CD4-positive, alpha-beta T cell treated with Interleukin-6 at 100 ng/mL for 8 hours (primary cell): ENCODE measurements at places on chromosomes 6 and 20.

GRCh38 chr6:42689371-42689770 lies 33.0 kb downstream of the PRPH2 start:
- no peak for DNase-seq

- no peak for DNase-seq
Observed at GRCh38 chr6:101605874-101606273, 212.4 kb downstream of the GRIK2 start.

DNA sequence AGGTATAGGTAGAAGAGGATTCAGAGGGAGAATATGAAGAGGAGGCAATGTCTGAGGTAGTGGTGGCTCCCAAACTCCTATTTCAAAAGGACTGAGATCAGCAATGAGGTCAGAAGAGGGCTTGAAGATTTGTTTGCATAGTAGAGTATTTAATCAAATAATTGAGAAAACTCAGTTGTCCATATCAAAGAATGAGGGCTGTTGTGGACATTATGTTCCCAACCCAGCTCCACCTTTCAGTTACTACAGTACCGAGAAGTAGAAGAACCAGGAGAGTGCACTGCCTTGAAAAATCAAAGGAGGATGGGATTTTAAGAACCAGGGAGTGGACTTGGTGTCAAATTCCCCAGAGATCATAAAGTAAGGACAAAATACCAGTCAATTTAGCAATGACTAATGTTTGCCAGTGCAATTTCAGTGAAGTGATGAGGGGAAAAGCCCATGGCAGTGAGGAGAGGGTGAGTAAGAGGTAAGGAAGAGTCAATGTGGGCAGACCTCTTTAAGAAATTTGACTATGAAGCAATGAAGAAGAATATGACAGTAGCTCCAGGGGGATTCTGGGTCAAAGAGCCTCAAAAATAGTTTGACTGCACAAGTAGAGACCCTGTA lies 382.4 kb downstream of the PKHD1 start:
- no peak for DNase-seq

DNA sequence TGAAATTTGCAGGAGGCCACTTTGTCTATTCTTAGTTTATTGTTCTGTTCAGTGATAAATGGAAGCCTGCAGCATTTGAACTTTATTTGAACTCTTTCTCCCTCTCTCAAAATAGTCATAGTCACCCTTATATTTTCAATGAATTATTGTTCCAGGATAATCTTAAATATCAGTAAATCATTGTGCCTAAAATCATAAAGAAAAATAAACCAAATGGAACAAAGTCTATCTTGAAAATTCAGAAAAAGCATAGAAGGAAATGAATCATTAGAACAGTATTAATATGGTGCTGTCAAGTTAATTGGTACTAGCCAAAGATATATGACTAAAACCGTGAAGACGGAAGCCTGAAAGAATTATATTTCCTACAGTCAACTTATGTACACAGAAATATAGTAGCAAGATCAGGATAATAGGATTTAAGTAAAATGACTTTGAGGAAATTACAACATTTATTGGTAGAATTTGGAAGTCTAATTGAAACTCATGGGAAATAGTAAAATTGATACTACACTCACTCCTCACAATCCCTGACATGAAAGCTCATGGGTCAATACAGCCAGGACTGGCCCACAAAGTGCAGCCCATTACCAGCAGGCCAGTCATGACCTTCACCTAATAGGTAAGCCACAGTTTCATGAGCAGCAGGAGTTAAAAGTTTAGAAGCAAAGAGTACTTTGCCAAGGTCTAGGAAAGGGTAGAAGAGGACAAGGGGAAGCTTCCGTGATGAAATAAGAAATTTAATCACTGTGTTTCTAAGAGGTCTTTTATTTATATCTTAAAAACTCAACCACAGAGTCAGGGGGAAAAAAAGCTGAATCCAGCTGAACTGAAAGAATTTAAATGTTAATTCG lies 119.9 kb upstream of the ENPP5 start:
- DNase-seq = no peak

GRCh38 chr20:9483131-9483530 lies 31.3 kb upstream of the LAMP5 start:
- DNase-seq = no peak

- no peak for DNase-seq
Observed at GRCh38 chr6:167295495-167296292, 4.6 kb downstream of the UNC93A start.

- DNase-seq = no peak
Observed at GRCh38 chr6:137307163-137307854, 88.1 kb upstream of the IFNGR1 start.

GRCh38 chr6:49541210-49541724 lies 9.2 kb upstream of the C6orf141 start:
- no peak for DNase-seq

DNA sequence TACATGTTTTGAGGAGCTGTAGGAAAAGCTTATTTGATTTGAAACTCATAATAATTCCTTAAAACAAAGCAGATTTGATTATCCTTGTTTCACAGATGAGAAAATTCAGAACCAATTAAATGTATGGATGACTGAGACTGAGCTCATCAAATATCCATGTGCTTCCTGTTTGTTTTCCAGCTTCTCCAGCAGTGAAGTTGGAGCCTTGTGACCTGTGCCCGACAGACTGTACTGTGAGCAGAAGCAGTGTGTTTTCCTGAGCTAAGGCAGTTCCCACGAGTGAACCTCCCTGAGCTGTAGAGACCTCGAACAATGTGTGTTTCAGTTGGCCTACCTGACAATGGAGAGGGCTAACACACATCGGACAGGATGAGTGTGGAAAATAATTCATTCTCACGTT lies 599.5 kb upstream of the NRSN1 start:
- DNase-seq = no peak

- DNase-seq = no peak
Observed at GRCh38 chr20:6940048-6940447, 172.6 kb downstream of the BMP2 start.

DNA sequence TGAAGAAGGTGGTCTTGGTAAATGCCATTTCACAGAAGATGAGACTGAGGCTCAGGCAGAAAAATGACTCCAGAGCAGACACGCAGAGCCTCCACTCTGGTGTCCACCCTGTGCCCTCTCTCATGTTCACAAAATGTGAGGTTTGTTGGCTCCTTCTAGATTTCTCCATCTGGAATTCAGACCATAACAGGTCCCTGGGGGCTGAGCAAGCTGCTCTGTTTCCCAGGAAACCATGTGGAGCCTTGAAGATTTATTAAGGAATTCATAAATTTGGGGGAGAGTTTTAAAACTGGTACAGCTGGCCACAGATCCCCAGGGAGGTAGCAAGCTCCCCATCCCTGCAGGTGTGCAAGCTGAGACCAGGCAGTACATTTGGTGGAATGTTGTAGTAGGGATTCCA lies 38.8 kb upstream of the SIRPA start:
- DNase-seq = no peak

DNA sequence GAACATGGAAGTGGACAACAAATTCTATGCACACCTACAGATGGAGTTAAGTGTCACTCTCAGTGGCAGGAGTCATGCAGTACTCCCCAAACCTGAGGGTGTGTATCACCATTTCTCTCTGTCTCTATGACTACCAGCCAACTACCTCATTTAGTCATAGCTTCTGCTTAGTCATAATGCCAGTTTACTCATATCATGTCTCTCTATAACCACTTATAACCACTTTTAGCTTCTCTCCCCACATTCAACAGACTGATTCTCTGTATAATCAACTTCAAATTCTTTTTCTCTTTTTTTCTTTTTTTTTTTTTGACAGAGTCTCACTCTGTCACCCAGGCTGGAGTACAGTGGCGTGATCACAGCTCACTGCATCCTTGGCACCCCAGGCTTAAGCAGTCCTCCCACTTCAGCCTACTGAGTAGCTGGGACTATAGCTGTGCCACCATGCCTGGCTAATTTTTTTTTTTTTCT lies 13.8 kb upstream of the GTF3C6 start:
- peak; percentile 29 for DNase-seq

DNA sequence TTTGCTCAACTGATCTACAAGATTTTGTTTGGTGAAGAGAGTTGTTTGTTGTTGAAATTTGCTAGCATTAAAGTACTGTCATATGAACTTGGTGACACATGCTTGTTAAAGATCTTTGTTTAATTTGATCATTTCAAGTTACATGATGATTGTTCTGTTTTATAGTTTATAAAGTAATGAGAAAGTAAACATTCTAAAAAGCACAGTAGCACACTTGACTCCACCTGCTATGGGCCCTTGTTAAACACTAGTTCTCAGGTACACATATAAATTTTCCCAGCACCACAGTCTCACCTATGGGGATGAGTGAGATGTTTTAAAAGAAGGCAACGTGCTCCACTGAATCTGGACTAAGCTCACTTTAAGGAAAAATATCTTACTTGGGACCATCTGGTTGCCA lies 14.1 kb downstream of the MCHR2 start:
- DNase-seq = no peak

- DNase-seq = no peak
Observed at GRCh38 chr6:135658916-135659315, 161.4 kb upstream of the AHI1 start.

GRCh38 chr20:19288636-19289035 lies 76.2 kb downstream of the SLC24A3 start:
- no peak for DNase-seq

DNA sequence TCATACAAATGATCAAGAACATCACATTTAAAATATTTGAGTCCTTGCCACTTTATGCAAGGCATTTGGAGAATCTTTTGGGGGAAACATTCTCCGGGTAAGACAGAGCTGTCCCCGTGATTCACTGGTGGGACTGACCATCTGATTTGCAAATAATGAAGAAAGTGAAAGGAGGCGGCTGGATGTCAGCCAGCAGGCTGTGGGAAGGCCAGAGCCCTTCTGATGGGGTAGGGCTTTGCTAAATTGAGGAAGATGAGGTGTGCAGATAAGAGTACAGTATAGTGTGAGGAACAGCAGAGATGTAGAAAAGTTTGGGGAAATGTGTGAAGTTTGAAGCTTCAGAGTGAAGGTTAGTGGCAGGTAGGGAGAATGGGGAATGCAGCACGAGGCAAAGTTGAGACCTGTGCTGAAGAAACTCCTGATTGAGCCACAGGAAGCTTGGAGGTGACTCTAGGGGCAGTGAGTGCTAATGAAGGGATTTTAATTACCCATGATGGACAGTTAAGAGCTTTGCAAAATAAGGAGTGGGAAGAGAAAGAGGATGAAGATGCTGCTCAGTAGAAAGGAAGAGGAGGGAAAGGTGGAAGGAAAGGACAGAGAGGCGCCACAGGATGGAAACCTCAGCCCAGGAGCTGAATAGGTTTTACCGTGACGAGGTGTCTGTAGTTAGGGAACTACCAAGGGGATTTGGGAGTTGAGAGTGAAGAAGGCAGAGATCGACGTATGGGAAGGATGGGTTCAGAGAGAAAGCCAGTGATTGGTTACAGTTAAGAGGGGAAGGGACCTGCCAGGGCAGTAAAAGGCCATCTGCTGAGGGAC lies 68.7 kb downstream of the SNX9 start:
- no peak for DNase-seq

GRCh38 chr6:25177500-25178028 lies 101.6 kb upstream of the CARMIL1 start:
- DNase-seq = no peak

DNA sequence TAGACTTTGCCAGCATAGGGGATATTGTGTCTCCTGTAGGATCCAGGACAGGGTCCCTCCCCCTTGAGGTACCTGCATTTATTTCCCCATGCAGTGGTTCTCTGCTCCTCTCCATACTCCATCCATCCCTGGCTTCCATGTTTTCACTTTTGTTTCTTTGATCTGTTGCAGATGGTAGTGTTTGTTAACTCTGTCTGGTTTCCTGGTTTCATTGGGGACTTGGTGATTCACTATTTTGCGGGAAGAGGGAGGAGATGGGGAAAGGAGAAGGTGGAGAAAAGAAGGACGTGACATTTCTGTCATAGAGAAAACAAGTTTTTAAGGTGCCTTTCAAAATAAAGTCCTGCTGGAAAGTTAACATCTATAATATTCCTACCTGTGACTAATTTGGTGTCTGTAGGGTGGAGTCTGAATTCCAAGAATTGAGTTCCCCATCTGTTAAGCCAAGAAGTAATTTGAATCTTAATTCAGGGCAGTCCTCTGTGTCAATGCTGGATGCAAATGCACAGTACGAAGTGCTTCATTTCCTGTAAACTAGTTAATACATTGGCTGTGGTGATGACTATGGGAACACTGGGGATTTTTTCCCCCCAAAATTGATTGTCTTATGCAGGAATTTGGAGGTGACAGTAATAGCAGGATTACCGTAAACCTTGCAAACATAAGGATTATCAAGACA lies 6.9 kb upstream of the RNF144B start:
- DNase-seq = no peak

DNA sequence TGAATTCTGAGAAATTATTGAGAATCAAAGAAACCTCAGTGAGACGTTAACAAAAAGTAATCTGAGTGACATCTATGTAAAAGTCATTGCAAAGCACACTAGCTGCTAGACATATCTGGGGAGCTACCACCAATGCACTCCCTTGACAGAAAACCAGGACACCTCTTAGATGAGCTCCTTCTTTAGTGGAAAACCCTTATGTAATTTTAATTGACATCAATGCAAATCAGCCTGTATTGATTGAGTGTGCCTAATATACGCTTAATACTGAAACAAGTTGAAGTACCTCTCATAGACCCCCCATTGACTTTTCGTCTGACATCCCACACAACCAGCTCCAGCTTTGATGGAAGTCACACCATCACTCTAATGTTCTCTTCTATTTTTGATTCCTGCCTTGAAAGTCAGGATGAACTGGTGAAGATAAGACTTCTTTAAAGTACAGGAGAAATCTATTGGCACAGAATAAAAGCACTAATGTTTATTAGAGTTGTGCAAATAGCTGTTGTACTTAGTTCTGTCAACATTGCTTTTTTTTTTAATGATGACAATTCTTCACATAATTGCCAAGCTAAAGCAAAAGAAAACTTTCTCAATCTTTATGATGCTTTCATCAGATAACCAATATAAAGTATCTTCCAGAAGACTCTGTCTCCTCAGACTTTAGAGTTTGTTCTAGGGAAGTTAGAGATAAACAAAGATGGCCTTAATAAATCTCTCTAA lies 98.0 kb upstream of the FAM8A1 start:
- no peak for DNase-seq

DNA sequence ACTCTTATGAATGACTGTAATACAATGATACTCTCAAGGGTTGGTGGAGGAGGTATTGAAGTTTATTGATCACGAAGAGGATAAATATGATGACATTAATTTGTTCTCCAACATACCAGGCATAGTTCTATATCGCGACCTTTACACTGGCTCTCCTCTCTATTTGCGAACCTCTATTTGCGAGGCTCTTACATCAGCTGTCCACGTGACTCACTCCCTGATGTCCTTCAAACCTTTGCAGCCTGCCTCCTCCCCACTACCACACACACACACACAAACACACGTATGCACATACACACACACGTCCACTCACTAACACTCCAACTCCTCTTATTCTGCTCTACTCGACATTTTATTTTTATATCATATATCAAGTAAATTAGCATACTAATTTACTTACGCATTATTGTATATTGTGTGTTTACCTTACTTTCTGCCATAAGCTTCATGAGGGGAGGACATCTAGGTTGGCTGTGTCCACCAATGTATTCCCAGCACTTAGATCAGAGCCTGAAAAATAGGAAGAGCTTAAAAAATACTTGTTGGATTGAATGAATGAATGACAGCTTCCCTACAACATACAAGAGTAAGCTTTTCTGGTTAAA lies 53.3 kb upstream of the TNFRSF21 start:
- DNase-seq = no peak
